ENCODE measurements at places on chromosomes 7 and 10.

GRCh38 chr10:88788924-88789323 is 13.6 kb upstream of the LIPM start:
- DNase-seq: no peak

DNA sequence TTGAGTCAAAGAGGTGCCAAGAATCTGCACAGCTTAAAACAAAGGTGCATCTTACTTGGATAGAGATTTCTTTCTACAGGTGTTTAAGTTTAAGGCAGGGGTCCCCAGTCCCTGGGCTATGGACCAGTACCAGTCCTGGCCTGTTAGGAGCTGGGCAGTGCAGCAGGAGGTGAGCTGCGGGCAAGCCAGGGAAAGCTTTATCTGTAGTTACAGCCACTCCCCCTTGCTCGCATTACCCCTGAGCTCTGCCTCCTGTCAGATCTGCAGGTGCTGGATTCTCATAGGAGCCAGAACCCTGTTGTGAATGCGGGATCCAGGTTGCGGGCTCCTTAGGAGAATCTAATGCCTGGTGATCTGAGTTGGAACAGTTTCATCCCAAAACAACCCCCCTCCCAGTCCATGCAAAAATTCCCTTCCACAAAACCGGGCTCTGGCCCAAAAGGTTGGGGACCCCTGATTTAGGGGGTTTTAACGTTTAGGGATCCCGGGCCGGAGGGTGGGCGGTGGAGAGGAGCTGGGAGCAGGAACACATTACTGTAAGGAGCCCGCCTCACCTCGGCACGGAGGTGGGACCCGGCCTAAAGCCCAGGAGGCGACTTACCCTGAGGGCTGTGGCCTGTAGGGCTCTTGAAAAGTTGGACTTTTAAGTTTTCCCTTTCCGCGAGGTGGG is 60.2 kb downstream of the ZNF467 start:
- no peak for DNase-seq

- peak; percentile 34 for DNase-seq
Measured at GRCh38 chr7:41232086-41232485, 470.8 kb downstream of the INHBA start.

GRCh38 chr10:126349676-126350075 is 38.6 kb downstream of the ADAM12 start:
- DNase-seq: no peak

GRCh38 chr10:119302172-119302571 is 94.8 kb downstream of the GRK5 start:
- DNase-seq: no peak

DNA sequence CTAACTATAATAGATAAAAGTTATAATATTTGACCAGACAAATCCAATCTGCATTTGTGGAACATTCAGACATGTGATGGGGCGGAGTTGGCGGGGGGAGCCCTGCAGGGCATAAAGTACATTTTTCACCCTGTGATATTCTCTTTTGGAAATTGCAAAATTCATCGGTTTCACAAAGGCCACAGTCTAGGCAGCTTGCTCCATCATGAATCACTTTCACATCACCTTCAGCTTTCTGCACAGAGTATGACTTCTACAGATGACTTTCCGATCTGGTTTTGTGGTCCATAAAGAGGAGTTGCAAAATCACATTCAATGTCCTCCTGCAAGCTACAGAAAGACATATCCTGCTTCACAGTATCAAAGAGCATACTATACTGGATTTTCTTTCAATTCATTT is 51.4 kb upstream of the APBB1IP start:
- DNase-seq: no peak

- no peak for DNase-seq
Measured at GRCh38 chr10:126496771-126497545, 108.7 kb upstream of the ADAM12 start.

GRCh38 chr10:125128397-125129075 is 31.8 kb downstream of the CTBP2 start:
- DNase-seq: no peak

DNA sequence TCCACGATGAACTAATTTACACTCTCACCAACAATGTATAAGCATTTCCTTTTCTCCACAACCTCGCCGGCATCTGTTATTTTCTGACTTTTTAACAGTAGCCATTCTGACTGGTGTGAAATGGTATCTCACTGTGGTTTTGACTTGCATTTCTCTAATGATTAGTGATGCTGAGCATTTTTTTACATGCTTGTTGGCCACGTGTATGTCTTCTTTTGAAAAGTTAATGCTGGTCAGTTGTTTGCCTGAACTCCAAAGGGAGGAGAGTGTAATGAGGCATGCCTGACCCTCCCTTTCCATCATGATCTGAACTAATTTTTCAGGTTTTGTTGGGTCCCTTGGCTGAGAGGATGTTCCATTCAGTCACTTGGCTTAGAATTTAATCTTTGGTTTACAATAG is 50.7 kb upstream of the SVIL start:
- DNase-seq: no peak

Measured in brain microvascular endothelial cell (primary cell).